Stimulated activated CD4-positive, alpha-beta T cell treated with anti-CD3 and anti-CD28 coated beads, Interleukin-1b, Interleukin-23, amount 100 ng/mL, for 1 hour (primary cell): ENCODE measurements at places on chromosomes 3 and 15.

GRCh38 chr3:13545952-13546454, 2.9 kb upstream of the FBLN2 start:
- DNase-seq, result no peak

DNA sequence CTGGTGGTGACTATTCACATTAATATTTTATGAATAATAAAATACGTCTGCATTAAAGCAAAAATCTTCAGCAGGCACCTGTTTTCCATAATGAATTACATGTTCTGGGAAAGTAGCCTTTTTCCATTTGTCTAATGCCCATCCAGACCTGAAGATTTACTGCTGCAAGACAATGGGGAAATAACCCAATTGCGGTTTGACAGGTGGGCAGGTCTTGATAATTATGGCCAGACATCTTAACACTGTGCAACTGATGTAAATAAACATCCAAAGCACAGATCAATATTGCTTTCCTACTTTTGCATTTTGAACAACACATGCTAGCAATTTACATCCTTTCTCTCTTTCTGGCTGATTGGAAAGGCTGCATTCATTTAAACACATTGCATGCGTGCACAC, 173.9 kb downstream of the MEIS2 start:
- no peak for DNase-seq

DNA sequence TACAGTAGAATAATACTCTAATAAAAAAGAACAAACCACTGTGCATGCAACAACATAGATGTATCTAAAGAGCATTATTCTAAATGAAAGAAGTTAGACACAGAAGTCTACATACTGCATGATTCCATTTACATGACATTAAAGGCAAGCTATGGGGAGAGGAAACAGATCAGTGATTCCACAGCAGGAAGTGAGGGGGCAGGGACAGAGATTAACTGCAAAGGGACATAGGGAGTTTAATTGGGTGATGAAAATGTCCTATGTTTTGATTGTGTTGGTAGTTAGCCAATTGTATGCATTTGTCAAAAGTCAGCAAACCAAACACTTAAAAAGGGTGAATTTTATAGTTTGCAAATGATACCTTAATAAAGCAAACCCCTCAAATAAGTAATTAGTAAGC, 13.8 kb downstream of the CRYGS start:
- DNase-seq, result no peak

DNA sequence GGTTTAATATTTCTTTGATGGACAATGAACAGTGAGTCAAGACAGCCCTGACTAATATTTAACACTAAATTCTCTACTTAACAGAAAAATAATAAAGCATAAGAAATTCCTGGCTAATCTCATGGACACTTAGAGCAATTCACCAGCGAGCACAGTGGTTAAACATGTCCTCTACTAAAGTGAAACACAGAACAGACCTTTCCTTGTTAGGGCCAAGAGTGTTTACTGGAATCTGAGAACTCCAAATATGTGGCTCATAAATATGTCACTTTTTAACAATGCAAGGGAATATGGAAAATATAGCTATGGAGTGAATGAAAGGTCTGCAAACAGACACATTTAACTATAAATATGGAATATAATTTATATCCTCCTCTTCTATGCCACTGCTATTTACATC, 18.6 kb upstream of the IGSF10 start:
- no peak for DNase-seq

GRCh38 chr3:152209060-152209459, 59.7 kb upstream of the MBNL1 start:
- DNase-seq, result no peak

GRCh38 chr3:183695569-183696364, 1.8 kb upstream of the YEATS2 start:
- no peak for DNase-seq

- no peak for DNase-seq
Measured at GRCh38 chr3:149245738-149246451, 24.3 kb upstream of the CP start.

- DNase-seq, result no peak
Measured at GRCh38 chr15:41483115-41483514, 10.6 kb upstream of the ITPKA start.

- no peak for DNase-seq
Measured at GRCh38 chr3:179957264-179957845, 79.4 kb downstream of the PEX5L start.

GRCh38 chr15:57410373-57410772, 34.1 kb downstream of the CGNL1 start:
- DNase-seq, result no peak

- DNase-seq, result no peak
Measured at GRCh38 chr3:52339612-52340011, 23.5 kb downstream of the DNAH1 start.

DNA sequence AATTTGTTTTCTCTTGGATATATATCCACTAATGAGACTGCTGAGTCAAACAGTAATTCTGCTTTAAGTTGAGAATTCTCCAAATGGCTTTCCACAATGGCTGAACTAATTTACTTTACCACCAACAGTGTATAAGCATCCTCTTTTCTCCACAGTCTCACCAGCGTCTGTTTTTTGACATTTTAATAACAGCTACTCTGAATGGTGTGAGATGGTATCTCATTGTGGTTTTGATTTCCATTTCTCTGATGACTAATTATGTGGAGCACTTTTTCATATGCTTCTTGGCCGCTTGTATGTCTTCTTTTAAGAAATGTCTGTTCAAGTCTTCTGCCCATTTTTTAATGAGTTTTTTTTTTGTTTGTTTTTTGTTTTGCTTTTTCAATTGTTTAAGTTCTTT, 206.2 kb downstream of the CTNNB1 start:
- no peak for DNase-seq

- no peak for DNase-seq
Measured at GRCh38 chr3:145333931-145334330, 827.1 kb downstream of the PLOD2 start.

GRCh38 chr3:66606868-66607267, 106.0 kb upstream of the LRIG1 start:
- DNase-seq, result no peak

DNA sequence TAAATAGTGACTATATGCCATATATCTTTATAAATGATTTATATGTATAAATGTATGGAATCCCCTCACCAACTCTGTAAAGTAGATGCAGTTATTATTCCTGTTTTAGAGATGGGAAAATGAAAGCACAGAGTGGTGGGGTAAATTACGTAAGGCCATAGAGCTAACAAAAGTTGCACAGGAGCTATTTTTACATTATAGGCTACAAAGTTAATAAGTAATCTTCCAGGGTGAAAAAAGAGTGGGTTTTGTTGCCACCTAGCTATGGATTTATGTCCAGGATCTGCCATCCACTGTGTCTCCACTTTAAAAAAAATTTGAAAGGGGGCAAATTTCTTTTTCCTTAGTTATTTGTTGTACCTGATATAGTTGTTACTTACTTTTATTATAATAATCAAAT, 235.7 kb downstream of the MCTP2 start:
- no peak for DNase-seq

DNA sequence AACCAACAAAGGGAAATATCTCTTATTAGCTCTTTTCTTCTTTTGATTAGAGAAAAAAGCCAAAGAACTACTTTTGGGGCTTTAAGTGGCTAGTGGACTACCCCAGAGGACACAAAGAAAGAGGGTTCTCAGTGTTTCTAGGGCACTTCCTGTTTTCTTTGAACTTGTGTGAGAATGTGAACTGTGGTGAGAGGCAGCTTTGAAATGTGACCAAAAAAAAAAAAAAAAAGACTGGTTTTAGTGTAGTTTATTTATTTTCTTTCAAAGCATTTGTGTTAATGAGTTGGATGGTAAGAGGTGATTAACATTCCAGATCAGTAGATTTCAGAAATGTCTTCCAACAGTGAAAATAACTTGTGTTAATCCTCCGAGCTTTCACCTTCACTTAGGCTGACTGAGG, 32.4 kb downstream of the SELENOT start:
- no peak for DNase-seq

DNA sequence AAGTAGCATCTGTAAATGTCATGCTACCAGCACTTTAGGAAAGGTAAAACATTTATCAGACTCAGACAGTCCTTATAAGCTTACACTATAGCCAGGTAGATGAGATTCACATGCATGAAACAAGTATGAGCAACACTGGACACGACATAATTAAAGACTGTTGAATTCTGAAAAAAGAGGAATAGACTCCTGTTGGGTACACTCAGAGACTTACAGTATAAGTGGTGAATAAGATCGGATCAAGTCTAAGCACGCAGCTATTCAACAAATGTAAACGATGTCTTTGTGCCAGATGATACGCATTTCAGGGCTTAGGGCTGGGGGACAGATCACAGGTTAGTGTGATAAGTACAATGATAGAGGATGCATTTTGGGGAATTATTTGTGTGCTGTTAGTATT, 43.2 kb upstream of the SPPL2A start:
- no peak for DNase-seq

GRCh38 chr3:170911051-170911450, 2.6 kb upstream of the EIF5A2 start:
- no peak for DNase-seq

- DNase-seq, result no peak
Measured at GRCh38 chr3:135895734-135896121, 69.8 kb upstream of the PPP2R3A start.

DNA sequence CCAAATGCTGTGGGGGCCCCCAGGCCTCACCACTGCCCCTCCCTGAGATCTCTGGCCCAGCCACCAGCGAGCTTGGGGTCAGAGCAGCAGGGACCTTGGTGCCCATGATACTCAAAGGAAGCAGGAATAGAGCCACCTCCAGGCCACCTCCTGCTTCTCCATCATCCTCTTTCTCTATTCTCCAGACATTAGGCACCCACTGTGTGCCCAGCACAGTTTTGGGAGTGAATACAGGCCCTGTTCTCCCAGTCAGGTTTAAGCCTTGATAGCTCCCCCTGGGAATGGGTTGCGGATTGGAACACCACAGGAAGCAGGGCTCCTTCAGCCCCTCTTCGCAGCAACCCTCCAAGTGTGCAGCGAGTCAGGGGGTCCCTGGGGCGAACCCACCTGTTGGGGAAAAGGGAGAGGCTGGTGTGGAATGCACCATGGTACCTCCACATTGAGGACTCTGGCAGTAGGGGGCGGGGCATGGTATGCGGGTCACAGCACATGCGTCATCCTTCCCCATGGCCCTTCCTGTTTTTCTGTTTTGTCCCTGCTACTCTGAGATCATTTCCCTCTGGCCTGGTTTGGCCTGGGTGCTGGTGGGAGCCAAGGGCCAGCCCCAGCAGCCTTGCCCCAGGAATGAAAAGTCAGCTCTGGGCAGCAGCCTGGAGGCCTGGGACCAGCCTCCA, 14.2 kb upstream of the SEMA3B start:
- DNase-seq, result no peak

DNA sequence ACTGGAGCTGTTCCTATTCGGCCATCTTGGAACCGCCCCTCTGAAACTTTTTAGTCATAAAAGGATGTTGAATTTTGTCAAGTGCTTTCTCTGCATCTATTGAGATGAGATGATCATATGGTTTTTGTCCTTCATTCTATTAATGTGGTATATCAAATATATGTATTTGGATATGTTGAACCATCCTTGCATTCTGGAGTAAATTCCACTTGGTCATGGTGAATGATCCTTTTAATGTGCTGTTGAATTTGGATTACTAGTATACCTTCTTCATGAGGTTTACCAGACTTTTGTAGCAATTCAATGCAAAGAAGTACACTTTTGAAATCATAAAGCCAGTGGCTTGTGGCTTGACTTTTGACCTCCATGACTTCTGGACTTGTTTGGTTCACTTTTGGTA, 33.4 kb upstream of the XRN1 start:
- no peak for DNase-seq

- DNase-seq, result no peak
Measured at GRCh38 chr15:91099616-91099994, 452 bp upstream of the SV2B start.

DNA sequence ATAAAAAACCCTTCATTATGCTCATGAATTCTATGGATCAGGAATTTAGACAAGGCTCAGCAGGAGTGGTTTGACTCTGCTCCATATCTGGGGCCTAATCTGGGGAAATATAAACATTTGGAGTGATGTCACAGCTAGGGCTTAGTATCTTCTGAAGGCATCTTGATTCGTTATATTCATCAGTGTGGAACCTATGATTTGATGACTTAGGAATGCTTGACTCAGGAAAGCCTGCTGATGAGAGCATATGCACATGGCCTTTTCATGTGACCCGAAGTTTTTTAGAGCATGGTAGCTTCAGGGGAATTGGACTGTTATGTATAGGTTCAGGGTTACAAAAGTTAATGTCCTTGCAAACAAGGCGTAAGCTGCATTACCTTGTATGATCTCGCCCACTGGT, 184.9 kb upstream of the LRRC3B start:
- DNase-seq, result no peak

DNA sequence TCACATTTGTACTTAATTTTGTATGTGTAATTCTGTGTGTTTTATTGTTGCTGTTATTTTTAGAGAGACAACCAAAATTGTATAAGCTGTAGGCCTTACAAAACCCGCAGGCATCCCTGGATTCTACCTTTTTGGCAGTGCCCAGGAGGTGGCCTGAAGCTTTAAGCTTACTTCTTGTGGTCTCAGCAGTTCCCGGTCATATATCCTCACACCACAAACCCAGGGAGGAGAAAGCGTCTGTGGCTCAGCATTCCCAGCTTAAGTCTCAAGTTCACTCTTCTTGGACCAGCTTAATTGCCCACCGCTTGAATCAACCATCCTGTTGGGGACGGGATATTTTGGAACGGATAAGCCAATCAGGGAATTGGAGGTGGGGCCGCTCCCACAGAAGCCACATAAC, 36.7 kb downstream of the C2CD4A start:
- no peak for DNase-seq

- no peak for DNase-seq
Measured at GRCh38 chr3:120130656-120131055, 36.4 kb upstream of the GSK3B start.

GRCh38 chr15:74307827-74308811, 59.3 kb downstream of the CYP11A1 start:
- DNase-seq, result no peak

- no peak for DNase-seq
Measured at GRCh38 chr3:133506215-133506901, 67.1 kb upstream of the CDV3 start.

DNA sequence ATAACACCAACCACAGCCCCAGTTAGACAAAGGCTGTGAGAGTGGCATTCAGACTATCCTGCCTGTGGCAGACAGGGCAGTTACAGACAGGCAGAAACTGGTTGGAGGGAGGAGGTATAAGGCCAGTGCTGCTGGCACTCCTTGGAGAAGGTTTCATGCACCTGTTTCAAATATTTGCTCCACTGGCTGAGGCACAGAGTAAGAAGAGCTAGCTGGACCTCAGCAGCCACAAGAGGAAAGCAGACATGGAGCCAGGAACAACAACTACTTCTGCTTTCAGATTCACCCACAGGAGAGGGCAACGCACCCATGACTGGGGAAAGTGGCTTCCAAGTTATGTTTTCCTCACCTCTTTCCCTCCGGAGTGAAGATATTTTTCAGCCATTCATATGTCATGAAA, 11.5 kb upstream of the PRKAR2A start:
- no peak for DNase-seq
